ENCODE measurements at places on chromosomes 2 and 18. TPM values are rescaled to one million over a fixed set of nuclear protein-coding genes. Genes with fewer than 3 reads are reported as not detected.

The GAREM2 gene
- total RNA-seq: under 0.01 TPM

The GRP gene
- total RNA-seq: not detected

The DQX1 gene
- total RNA-seq: 0.16 TPM

The CDH20 gene
- total RNA-seq: 0.16 TPM

The ATAD2B gene
- 22.7 TPM for total RNA-seq

The KCNIP3 gene
- under 0.01 TPM for total RNA-seq

The ABCA12 gene
- under 0.01 TPM for total RNA-seq

The EIF4E2 gene
- 103 TPM for total RNA-seq

The PTMA gene
- 1,986 TPM for total RNA-seq

The ARHGEF4 gene
- total RNA-seq: 1.0 TPM

The SCG2 gene
- 0.38 TPM for total RNA-seq

The RPL37A gene
- total RNA-seq: 2,859 TPM

The DSG1 gene
- not detected for total RNA-seq

The RAMP1 gene
- total RNA-seq: 0.25 TPM

The METTL8 gene
- 5.7 TPM for total RNA-seq

The TCF7L1 gene
- total RNA-seq: 2.9 TPM

The TRIP12 gene
- 216 TPM for total RNA-seq

The ACADL gene
- total RNA-seq: not detected

The ANKRD23 gene
- total RNA-seq: 1.4 TPM

The FAM161A gene
- total RNA-seq: 1.8 TPM

The COL4A4 gene
- under 0.01 TPM for total RNA-seq

The SPAG16 gene
- total RNA-seq: 7.8 TPM

The COMMD1 gene
- total RNA-seq: 29.5 TPM

The ITPRIPL1 gene
- 4.7 TPM for total RNA-seq

The IL1R2 gene
- total RNA-seq: not detected

The GKN2 gene
- not detected for total RNA-seq

The NGEF gene
- 0.16 TPM for total RNA-seq

The DHRS9 gene
- 0.13 TPM for total RNA-seq

The EML6 gene
- 0.13 TPM for total RNA-seq

The CXCR4 gene
- total RNA-seq: 130 TPM

The ATP6V1C2 gene
- 0.32 TPM for total RNA-seq

The CLEC4F gene
- total RNA-seq: 0.13 TPM

The VAMP8 gene
- 6.2 TPM for total RNA-seq

The CGREF1 gene
- 2.3 TPM for total RNA-seq

The CETN1 gene
- total RNA-seq: not detected

The NPHP1 gene
- total RNA-seq: 1.9 TPM

The GREB1 gene
- not detected for total RNA-seq

The DGUOK gene
- total RNA-seq: 22.3 TPM

The ABHD1 gene
- total RNA-seq: not detected

The CSRNP3 gene
- total RNA-seq: under 0.01 TPM

The ERBB4 gene
- under 0.01 TPM for total RNA-seq

The MSH2 gene
- 22.7 TPM for total RNA-seq

The RBBP8 gene
- total RNA-seq: 10.5 TPM

The LINC00305 gene
- not detected for total RNA-seq

The POMC gene
- total RNA-seq: 0.76 TPM

The MGAT4A gene
- 25.7 TPM for total RNA-seq

The CAPN10 gene
- total RNA-seq: 31.5 TPM

The CD226 gene
- total RNA-seq: 0.32 TPM

The ZAP70 gene
- total RNA-seq: under 0.01 TPM

The CAVIN2 gene
- total RNA-seq: 170 TPM

The MDH1B gene
- 0.19 TPM for total RNA-seq

The SCYGR4 gene
- total RNA-seq: not detected

The LDLRAD4 gene
- 24.7 TPM for total RNA-seq

The TXNDC2 gene
- not detected for total RNA-seq

The GATA6 gene
- 0.44 TPM for total RNA-seq

The ANKRD30B gene
- total RNA-seq: not detected

Data from bladder microvascular endothelial cell (primary cell).